Activated CD8-positive, alpha-beta memory T cell treated with anti-CD3 and anti-CD28 coated beads for 1 hour (primary cell): ENCODE measurements at places on chromosomes 11 and 22.

- no peak for DNase-seq
Measured at GRCh38 chr22:25404556-25404927, 159.9 kb upstream of the GRK3 start.

DNA sequence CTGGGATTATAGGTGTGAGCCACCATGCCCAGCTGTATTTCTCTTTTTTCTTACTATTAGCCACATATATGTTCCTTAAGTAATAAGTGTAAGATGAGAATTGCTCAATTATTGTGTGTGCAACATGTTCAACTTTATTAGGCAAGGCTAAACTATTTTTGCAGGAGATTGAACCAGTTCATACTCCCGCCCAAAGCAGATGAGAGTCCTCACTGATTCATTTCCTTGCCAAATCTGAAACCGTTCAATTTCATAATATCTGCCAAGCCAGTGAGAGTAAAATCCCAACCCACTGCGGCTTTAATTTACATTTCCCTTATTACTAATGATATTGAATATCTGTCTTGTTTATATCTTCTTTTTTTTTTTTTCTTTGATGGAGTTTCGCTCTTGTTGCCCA is 48.4 kb downstream of the KCNJ4 start:
- DNase-seq: no peak

- no peak for DNase-seq
Measured at GRCh38 chr11:119729951-119730613, 1.1 kb upstream of the NECTIN1 start.

DNA sequence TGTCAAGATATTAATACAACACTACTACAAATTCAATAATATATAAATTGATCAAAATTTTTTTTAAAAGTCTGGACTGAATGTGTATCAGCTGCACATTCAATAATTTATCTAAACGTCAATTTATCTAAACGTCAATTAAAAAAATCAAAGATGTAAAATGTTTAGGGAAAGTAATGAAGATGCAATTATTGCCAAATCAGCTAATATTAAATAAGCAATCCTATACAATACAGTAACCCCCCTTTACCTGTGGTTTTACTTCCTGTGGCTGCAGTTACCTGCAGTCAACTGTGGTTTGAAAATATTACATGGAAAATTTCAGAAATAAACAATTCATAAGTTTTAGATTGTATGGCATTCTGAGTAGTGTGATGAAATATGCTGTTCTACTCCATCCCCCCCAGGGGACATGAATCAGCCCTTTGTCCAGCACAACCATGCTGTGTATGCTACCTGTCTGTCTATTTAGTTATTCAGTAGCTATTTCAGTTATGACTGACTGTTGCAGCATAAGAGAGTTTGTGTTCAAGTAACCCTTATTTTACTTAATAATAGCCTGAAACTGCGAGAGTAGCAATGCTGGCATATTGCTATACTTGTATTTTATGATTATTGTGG is 72.2 kb downstream of the CWF19L2 start:
- DNase-seq: no peak

GRCh38 chr11:73983741-73984538 is 1.3 kb upstream of the UCP2 start:
- no peak for DNase-seq

DNA sequence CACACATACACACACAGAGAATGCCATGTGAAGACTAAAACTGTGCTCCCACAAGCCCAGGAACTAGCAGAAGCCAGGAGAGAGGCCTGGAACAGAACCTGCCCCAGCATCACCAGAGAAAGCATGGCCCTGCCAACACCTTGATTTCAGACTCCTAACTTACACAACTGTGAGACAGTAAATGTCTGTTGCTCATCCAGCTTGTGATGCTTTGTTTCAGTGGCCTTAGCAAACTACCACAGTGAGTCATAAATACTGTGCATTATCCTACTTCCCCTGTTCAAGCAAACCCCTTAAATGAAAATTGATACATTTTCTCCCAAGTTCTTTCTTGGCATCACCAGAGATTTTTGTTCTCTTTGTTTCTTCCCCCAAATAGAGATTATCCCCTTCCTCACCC is 1539.4 kb upstream of the TENM4 start:
- DNase-seq: no peak

DNA sequence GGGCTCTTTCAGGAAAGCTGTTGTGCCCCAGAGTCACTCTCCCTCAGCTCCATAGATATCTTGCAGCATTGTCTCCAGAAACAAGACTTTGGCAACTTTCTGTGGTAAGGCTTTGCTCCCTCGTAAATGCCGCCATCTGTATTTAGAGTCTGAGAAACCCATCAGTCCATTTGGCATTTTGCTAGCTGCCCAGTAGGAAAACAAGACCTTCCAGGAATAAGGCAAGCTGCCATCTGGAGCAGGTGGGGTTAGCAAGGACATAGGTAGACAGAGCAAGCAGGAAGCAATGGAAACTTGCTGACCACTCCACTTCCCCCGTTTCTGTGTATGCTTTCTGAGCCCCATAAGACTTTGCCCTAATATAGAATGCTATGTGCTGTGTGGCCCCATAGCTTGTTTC is 131.9 kb downstream of the SPATA19 start:
- DNase-seq: no peak

GRCh38 chr22:29109822-29110221 is 37.0 kb downstream of the KREMEN1 start:
- no peak for DNase-seq

- no peak for DNase-seq
Measured at GRCh38 chr22:36725366-36726006, 21.9 kb upstream of the CACNG2 start.

DNA sequence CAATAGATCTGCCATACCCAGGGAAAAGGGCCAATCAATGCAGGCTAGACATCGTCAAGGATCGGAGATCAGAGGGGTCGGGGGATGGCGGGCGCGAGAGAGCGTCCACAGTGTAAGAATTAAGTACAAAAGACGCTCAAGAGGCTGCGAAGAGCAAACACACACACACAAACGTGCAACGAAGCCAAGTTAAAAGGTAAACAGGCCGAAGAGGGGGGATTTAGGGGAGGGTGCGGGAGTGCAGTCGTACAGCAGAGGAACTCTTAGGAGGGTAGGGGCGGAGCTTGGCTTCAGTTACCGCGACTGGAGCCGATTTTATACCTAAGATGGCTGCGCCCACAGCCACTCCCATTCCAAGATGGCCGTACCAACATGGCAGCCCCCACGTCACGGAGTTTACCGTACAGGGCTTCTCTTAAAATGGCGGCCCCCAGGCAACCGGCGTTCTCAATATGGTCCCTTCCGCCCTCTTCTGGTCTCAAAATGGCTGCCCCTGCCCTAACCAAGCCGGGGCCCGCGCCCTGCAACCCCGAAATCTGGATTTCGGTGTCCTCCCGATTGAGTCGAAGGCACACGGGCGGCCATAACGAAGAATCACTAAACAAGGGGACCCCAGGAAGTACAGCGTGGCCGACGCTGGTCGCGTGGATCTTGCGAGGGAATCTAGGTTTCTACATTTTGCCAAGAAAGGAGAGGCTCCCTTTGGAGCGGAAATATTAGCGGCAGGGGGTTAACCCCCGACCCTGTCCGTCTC is 1.9 kb downstream of the GNG3 start:
- peak; percentile 88 for DNase-seq

DNA sequence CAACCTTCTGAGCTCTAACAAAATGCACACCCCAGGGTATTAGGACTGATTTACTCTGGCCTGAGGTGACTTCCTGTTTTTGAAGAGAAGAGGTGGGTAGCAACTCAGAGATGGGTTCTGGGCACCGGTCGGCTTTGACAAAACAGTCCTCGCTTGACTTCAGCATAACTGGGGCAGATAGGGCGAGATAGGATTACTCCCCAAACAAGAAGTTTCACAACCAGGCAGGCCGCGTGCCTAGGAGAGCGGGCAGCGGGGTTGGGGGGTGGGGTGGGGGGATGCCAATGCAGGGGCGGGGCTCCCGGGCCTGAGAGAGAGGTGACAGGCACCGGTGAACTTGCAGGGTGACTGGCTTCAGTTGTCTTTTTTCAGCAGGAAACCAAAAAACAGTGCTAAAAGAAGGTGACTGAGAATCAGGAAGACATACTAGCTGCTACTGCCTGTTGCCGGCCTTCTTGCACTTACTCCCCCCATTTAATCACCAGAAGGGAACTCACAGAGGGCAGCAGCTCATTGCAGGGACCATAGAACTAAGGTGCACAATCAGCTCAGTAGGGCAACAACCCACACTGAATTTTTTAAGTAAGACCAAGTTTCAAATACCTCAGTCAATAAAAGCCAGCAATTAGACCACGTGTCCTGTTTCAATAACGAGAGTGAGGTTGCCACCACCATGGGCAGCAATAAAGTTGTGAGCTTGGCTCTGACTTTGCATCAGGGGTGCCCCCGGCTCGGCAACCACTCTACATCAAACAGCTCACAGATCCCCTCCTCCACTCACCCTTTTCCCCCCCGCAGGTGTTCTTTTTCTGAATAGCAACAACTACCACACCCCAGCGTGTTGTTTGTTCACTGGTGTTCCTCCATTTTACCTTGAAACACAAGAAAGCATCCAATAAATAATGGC is 37.2 kb upstream of the ETS1 start:
- peak; percentile 35 for DNase-seq

- no peak for DNase-seq
Measured at GRCh38 chr22:48712558-48713271, 1115.0 kb downstream of the BRD1 start.

DNA sequence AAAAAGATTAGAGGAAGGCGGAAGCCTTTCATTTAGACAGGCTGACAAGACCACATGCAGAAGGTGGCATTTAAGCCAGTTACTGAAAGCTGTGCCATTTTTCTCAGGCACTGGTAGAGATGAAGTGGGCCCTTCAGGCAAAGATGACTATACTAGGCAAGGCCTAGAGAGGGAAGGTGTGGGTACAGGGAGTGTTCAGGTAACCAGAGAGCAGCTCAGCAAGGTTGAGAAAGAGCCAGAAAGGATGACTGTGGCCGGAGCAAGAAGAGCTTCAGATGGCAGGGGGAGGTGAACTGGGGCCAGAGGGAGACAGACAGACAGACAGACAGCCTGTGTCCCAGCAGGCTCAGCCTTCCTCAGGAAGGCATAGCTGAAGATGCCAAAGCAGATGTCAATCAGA is 88.1 kb upstream of the NARS2 start:
- no peak for DNase-seq

DNA sequence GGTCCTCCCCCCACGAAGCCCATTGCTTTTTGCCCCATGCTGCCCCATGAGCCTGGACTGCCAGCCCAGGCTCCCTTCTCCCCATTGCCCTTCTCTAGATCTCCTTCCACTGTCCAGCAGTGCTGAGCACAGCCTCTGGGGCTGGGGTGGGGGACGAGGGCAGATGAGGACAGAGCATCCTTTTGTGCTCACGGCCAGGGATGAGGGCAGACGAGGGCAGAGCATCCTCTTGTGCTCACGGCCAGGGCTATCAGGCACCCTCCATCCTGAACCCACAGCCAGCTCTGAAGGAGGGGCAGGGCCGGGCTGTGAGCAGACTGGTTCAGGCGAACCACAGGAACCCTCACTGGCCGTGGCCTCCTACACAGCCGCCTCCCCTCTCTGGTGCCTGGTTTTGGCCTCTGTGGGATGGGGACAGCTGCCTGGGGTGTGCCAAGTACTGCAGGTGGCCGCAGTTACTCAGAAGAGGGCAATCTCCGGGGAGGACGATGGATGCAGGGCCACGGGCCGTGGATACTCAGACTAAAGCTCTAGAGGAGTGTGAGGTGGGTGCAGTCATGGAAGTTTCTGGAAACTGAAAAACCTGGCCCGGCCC is 1258.8 kb downstream of the BRD1 start:
- no peak for DNase-seq

GRCh38 chr11:3105791-3106735 is 48.8 kb upstream of the CARS1 start:
- no peak for DNase-seq

DNA sequence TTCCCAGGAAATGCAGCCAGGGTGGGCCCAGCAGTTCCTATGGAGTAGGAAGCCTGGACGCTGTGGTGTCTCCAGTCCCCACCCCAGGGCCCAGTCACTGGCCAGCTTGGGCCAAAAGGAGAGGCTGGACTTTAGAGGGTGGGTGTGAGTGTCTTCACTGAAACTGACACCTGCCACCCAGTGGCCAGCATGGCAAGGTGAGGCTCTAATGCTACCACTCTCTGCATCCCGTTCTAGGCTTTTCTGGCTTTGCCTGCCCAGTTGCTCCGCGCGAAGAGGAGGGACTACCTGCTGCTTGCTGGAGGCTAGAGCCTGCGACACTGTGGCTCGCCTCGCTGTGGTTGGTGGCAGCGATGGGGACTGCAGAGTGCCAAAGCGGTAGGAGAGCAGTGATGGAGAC is 35.4 kb downstream of the C22orf42 start:
- no peak for DNase-seq

- no peak for DNase-seq
Measured at GRCh38 chr22:25697181-25697664, 44.8 kb upstream of the MYO18B start.

- DNase-seq: no peak
Measured at GRCh38 chr11:70020336-70021214, 57.5 kb upstream of the ANO1 start.

GRCh38 chr11:110095554-110095953 is 2.4 kb downstream of the ZC3H12C start:
- DNase-seq: no peak
